ENCODE measurements at places on chromosomes 13 and 19.
A peak's percentile ranks its signal among the peaks of the same experiment; 100 is the strongest.

GRCh38 chr19:17234911-17235299 lies 8.9 kb downstream of the OCEL1 start:
- peak; percentile 67 for DNase-seq

- no peak for DNase-seq
Measured at GRCh38 chr13:45852494-45852893, 941 bp upstream of the SIAH3 start.

DNA sequence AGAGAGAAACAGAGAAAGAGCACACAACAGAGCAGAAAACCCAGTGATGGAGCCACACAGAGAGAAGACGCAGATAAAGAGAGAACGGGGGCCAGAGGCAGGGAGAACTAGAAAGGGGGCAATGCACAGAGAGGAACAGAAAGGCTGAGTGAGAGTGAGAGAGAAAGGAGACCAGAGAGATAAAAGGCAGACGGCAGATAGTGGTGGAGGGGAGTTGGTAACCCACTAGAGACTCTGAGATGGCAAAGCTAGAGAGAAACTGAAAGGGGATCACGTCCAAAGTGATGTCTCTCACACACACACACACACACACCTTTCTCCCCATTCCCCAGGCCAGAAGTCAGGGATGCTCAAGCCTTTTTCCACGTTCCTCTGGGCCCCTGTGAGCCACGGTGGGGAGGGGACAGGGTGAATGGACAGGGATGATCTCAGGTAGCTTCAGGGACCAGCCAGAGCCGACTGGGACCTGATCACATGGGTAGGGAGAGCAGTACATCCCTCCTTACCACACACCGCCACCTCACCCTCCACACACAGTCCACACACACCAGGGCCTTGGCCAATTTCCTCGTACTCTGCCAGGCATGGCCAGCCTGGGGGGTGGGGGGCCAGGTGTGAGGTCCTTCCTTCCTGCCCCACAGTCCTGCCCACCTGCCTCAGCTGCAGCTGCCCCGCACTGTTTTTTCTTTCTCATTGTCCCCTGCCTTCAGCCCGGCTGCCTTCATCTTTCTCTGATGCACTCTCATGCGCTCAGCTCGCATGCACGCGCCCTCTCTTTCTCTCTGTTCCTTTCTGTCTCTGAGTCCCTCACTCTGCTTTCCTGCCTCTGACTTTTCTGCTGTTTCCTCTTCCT lies 22.5 kb upstream of the POU2F2 start:
- no peak for DNase-seq

GRCh38 chr19:20414120-20414519 lies 151.5 kb downstream of the ZNF737 start:
- DNase-seq: no peak

DNA sequence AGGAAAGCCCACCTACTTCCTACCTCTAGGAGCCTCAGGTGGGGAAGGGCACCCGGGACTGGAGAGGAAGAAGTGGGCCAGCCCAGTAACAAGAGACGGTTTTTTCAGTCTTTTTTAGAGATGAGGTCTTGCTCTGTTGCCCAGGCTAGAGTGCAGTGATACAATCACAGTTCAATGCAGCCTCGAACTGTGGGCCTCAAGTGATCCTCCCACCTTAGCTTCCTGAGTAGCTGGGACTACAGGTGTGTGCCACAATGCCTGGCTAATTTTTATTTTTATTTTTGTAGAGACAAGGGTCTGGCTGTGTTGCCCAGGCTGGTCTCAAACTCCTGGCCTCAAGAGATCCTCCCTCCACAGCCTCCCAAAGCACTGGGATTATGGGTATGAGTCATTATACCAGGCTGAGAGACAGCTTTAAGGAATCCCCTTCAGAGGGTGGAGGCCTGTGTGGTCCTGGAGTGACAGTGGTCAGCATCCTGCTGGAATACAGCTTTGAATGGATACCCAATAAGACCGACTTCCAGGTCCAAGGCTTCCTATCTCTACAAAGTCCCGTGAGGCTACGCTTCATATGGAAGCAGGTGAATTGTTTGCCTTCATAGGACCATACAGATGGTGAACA lies 63.0 kb downstream of the SLC15A1 start:
- DNase-seq: no peak

DNA sequence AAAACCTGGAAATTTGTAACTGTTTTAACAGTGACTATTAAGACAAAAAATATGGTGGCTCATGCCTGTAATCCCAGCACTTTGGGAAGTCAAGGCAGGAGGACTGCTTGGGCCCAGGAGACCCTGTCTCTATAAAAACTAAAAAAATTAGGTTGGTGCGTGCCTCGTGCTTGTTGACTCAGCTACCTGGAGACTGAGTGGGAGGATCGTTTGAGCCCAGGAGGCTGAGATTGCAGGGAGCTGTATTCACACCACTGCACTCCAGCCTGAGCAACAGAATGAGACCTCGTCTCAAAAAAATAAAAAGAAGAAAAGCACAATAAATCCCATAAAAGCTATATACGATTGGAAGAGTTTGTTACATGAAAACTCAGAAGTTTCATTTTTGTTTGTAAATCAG lies 23.7 kb downstream of the KLF5 start:
- no peak for DNase-seq

DNA sequence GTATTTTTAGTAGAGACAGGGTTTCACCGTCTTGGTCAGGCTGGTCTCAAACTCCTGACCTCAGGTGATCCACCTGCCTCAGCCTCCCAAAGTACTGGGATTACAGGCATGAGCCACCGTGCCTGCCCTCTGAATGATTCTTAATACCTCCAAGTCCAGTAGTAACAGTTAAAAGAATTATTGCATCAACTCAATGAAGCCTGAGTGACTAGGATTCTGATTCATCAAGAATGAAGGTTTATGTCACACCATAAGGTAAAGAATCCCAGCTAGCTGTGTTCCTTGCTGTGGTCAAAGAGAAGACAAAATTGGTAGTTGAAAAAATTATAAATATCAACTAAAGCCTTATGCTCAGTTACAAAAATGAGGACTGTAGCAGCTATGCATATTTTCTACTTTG lies 81.2 kb upstream of the ABCC4 start:
- DNase-seq: no peak

DNA sequence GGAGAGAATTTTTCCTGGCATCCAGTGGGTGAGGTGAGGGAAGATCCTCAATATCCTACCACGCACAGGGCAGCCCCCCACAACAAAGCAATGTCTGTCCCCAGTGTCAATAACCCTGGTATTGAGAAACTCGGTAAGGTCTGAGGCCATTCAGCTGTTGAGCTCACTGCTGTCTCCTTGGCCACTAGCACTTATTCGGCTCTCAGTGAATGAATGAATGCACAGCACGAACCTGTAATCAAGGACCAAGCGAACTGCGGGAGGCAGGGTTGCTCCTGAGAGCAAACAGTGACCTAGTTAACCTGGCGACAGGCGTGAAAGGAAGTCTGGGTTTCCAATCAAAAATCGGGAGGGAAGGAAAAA lies 640 bp downstream of the ZSCAN5A start:
- no peak for DNase-seq

DNA sequence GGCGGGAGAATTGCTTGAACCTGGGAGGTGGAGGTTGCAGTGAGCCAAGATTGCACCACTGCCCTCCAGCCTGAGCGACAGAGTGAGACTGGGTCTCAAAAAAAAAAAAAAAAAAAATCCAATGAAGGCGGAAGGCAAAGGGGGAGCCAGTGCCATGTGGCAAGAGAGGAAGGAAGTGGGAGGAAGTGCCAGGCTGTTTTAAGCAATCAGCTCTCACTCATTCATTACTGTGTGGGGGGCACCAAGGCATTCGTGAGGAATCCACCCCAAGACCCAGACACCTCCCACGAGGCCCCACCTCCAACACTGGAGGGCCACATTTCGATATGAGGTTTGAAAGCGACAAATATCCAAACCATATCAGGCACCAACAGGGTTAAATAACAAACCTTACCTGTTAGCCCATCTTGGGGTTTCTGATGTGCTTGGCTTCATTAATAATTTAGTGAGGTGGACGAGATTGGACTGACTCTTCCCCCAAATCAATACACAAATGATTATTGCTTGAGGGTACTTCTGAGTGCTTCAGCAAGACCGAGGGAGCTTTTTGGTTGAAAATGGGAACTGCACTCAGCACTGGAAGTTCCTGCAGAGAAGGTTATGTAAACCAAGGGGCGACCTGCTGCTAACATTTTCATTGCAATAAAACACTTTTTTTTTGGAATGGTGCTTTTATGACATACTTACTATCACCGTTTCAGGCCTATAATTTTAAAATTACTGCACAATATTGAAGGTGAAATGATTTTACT lies 7.5 kb upstream of the LRP3 start:
- DNase-seq: no peak

DNA sequence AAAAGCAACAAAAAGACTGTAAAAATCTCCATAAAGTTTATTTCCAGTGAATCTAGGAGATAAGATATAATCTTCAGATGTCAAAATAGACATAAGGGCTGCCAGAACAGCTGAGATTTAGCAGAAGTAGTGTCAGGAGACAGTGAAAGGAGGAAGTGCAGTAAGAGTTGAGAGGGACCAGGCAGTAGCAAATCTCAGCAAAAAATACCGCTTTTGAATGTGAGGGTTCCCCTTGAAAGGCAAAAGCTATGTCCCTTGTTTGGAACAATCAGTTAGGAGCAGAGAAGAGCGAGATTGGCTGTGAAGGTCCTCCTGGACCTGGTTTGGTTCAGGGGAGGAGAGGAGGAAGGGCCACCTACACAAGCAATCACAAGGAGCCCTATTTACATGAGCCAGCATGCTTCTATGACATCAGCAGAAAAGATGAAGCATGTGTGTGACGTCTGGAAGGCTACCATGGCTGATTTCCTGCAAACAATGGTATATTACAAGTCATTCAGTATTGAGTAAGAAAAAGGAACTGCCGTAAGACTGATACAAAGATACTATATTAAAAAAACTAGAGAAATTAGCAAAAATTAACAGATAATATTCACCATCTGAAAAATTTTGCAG lies 98.9 kb upstream of the SIAH3 start:
- DNase-seq: no peak
